NCI-H69 (cell line): ENCODE measurements at places on chromosomes 2 and 18.
A peak's percentile ranks its signal among the peaks of the same experiment; 100 is the strongest.

- DNase-seq, result no peak
These were observed 229.1 kb downstream of the RTP5 start for GRCh38 chr2:242098445-242099128.

GRCh38 chr2:109677835-109678580 lies 63.8 kb downstream of the SOWAHC start:
- DNase-seq, result no peak

DNA sequence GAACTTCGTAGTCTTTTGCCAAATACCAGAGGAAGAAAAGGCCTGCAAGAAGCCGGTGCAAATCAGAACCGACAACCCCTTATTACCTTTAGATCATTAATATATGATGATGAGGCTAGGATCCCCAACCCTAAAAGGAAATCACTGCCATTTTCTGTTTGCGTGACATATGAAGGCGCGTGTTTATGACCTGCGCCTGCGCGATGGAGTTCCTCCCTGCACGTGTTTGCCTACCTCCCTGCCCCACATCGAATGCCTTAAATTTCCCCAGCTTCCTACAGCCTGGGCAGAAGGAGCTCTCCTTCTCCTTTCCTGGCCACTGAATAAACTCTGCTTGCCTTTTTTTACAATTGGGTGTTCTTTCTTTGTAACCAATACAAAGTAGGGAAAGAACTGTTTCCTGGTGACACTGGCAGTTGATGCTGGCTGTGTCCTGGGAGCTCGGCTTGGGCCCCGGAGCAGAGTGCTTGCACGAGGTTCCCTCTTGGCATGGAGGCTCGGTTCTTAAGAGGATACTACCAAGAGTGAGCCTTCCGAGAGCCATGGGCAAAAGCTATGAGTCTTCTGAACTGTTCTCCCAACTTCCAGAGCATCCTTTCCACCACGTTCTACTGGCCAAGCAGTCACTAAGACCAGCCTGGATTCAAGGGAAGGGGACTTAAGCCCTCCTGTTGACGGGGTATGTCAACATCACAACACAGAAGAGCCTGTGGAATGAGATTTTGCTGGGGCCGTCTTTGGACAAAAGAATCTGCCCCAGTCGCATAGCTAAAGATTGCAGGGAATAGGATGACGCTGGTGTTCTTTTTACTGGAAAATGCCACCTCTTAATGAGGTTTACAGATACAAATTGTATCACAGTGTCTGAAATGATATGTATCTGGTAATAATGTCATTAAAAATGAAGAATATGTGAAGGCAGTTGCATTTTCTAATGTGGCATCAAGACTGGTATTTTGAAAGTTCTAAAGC lies 179.8 kb downstream of the SH3BP4 start:
- no peak for DNase-seq

GRCh38 chr2:197237291-197238042 lies 73.1 kb downstream of the ANKRD44 start:
- DNase-seq, result no peak

- peak; percentile 99 for DNase-seq
These were observed 170.7 kb downstream of the ADCYAP1 start for GRCh38 chr18:1075322-1075721.

DNA sequence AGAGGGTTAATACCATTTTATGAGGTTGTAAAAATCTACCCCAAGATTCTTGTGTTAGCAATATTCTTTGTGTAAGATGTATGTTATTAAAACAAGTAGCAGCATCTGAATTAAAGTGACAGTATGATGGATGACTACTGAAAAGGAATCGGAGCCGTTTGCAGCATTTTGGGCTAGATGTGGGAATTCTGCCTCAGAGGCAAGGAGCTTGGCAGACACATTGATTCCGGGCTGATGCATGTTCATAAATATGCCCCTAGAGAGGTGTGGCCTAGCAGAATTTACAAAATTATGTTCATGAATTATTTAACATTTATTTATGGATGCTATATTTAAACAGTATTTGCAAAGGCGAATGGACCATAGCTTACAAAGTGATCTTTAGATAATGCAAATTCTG lies 389.0 kb upstream of the ETAA1 start:
- DNase-seq, result peak; percentile 12

- peak; percentile 45 for DNase-seq
These were observed 50.6 kb downstream of the CELF4 start for GRCh38 chr18:37514953-37515352.

GRCh38 chr2:111068435-111069058 lies 52.2 kb upstream of the BCL2L11 start:
- peak; percentile 58 for DNase-seq

GRCh38 chr2:39595116-39595515 lies 70.6 kb upstream of the TMEM178A start:
- no peak for DNase-seq

GRCh38 chr2:101770726-101771125 lies 73.2 kb downstream of the MAP4K4 start:
- DNase-seq, result peak; percentile 84

DNA sequence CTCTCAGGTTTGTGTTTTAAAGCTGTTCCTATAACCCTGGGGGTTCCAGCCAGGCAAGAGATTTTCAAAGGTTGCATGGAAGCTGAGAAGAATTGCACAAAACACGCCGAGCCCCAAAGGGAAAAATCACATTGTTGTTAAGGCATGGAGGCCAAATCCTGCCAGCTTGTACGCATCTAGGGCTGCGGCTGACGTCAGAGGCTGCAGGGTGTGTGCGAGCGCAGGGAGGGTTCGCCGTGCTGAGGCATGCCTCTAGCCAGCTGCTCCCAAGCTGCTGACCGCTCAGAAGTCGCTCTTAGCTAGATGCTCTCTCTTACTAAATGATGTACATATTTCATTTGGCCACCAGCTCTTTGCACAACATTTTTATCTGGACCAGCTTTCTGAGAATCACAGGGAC lies 191.8 kb downstream of the LPIN1 start:
- peak; percentile 40 for DNase-seq
